ENCODE measurements at places on chromosomes 6 and 20.

DNA sequence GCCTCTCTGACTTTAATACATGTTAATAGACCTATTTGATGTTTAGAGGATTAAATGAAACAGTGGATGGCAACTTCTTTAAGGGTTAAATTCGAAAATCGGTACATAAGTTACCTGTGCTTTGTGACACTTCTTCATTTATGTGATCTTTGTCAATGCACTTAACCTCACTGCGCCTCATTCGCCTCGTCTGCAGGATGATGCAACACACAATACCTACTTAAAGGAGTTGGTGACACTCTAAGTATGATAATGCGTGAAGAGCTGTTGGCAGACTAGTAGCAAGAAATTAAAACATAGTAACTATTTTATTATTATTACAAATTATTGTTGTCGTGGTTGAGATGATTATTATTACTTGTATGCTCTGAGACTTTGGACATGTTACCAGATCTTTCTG is 92.8 kb downstream of the TSHZ2 start:
- no peak for DNase-seq

GRCh38 chr20:42721923-42722322 is 467.8 kb downstream of the PTPRT start:
- no peak for DNase-seq

- no peak for DNase-seq
These were observed at the start of gene HLA-DRA for GRCh38 chr6:32439602-32440214. HLA-DRA (plus strand) TSS chr6:32439887; CDS start chr6:32439951, 64 bp downstream.

DNA sequence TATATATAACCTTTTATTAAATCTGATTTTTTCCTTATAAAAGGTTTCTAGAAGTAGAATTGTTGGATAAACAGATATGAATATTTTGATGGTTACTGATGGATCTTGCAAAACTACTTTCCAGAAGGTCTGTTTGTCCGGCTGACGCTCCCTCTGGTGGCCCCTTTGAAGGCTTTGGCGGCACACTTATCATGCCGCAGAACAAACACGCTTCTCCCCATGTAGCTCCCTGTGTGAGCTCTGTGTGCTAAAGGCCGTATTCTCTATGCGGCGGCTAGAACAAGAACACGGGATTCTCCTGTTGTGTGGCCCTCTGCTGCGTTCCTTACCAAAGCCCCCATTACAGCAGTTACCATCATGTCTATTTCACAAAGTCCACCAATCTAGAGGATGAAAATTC is 30.0 kb downstream of the PPP1R3G start:
- DNase-seq = no peak

GRCh38 chr6:16562498-16562897 is 198.8 kb downstream of the ATXN1 start:
- DNase-seq = no peak

DNA sequence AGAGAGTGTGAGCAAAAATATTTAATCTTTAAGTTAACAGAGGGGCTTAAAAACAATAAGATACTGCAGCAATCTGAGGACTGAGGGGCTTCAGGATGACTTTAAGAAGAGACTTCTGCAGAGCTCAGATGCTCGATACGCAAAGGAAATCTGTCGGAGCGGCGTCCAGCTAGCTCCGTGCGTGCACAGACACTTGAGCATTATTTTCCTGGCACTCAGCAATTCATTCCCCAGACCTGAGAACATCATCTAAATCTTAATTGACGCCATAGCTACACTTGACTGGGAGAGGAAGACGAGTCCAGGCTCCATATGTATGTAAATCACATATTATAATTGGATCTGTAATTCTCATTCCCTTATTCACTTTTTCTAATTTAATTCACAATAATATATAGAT is 228.2 kb downstream of the SOD2 start:
- no peak for DNase-seq

DNA sequence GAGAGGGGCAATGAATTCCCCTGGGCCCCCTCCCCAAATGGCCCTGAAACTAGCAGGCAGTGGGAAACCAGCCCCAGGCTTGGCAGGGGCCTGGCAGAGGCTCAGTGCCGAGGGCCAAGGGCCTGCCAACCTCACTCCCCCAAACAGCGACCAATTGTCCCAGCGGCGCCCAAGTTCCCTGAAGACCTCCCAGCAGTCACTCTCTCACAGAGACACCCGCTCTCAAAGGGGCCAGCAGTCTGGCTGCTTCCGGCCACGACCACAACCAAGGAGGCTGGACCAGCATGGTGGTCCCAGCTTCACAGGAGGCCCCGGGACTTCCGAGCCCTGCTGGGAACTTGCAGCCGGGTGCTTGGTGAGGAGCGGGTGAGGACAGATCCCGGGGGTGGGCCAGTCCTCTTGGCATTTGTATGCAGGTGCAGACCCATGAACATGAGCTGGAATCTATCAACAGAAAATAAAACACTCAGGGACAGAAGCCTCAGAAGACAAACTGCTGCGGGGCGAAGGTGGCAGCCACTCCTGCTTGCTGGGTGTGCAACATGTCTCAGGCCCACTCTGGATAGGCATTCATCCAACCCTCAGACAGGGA is 17.5 kb upstream of the SIRPA start:
- no peak for DNase-seq

DNA sequence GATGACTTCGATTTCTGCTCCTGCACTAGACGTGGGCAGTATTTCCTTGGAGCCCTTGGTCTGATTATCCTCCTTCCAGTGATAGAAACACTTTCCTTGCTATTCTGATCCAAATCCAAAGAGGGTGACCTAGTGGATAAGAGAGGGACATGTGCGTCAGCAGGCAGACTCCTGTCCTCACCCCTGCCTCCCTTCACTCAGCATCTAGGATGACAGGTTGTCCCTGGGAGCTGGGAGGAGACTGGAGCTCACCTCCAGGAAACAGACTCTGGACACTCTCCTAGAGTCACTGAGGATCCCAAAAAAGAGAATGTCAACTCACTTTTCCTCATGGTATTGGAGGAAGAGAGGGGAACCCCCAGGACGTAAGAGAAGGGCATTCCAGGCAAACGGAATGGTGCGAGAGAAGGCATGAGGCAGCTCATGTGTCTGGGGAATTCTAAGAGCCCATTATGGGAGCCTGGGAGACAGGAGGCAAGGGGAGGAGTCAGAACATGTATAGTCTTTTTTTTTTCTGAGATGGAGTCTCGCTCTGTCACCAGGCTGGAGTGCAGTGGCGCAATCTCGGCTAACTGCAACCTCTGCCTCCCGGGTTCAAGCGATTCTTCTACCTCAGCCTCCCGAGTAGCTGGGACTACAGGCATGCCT is 2.2 kb downstream of the C20orf173 start:
- no peak for DNase-seq

DNA sequence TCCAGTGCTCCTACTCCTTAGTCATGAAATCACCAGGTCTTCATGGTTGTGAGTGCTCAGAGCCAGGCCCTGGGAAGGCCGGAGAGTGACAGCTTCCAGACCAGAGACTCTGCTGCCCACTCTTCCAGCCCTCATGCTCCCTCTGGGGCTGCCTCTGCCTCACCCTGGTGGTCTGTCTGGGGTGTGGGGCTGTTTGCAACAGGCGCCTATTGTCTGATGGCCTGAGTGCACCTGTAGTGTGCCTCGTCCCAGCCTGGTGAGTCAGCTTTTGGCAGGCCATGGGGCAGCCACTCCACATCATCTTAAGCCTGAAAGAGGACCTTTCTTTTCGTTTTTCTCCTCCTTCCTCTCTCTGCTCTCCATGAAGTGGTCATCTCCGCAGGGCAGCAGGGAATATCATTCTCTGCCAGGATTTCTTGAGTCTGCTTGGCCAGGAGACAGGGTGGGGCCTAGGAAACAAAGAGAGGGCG is 173.8 kb downstream of the VEGFA start:
- DNase-seq = no peak

- peak; percentile 76 for DNase-seq
These were observed at the start of gene TRIM27 for GRCh38 chr6:28923318-28924102. TRIM27 (minus strand) TSS chr6:28923985; CDS start chr6:28923632, 353 bp downstream.

GRCh38 chr6:139557547-139557946 is 183.1 kb upstream of the CITED2 start:
- no peak for DNase-seq

GRCh38 chr6:82467338-82467737 is 103.7 kb downstream of the TPBG start:
- DNase-seq = no peak

DNA sequence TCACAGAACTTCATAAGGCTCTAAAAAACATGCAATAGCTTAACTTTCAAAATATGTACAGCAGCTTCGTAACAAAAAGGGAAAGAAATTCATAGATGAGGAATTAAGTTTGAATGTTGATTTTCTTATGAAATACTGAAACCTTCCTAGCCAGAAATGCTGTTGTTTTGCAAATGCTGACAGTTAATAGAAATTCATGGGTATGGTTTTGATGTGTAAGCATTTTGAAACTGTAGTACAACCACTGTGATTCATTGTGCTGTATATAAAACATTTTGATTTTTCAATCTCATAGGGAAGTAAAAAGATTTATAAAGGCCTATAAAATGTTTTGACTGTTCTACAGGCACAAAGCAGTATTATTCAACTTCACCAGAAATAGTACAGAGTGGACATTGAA is 228.4 kb upstream of the EYS start:
- no peak for DNase-seq

- DNase-seq = no peak
These were observed 44.7 kb upstream of the ADIG start for GRCh38 chr20:38536310-38536709.

DNA sequence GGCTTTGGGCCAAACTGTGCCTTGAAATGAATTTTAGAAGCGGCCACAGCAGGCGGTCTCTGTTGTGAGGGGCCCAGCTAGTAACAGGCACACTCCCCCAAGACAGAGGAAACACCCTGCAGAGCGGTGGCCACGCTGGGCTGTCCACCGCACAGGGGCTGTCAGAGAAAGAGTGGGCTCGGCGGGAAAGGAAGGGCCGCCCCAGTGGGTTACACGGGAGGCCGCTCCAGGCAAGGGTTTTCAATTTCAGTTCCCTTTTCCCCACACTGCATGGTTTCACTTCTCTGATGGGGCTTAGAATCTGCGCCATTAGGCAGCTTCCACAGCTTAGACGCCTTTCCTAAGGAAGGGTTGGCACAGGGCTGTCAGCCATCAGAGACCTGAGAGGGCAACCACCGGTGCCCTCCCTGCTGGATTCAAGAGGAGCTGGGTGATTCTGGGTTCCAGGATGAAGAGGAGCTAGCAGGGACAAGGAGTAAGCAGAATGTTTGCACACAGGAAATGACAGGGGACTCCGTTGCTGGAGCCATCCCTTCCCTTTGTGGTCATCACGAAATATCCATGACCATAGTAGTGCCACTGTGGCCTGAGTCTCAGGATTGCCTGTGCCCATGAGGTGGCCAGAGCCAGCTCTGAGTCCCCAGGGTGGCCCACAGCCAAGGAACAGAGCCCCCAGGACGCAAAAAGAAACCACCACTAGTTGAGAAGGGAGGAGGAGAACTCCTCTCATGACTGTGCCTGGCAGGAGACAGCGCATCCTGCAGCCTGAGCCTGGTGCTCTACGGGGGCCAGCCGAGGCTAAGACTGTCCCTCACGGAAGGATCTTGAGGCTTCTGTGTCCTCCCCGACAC is 282.7 kb downstream of the NRN1 start:
- DNase-seq = no peak

DNA sequence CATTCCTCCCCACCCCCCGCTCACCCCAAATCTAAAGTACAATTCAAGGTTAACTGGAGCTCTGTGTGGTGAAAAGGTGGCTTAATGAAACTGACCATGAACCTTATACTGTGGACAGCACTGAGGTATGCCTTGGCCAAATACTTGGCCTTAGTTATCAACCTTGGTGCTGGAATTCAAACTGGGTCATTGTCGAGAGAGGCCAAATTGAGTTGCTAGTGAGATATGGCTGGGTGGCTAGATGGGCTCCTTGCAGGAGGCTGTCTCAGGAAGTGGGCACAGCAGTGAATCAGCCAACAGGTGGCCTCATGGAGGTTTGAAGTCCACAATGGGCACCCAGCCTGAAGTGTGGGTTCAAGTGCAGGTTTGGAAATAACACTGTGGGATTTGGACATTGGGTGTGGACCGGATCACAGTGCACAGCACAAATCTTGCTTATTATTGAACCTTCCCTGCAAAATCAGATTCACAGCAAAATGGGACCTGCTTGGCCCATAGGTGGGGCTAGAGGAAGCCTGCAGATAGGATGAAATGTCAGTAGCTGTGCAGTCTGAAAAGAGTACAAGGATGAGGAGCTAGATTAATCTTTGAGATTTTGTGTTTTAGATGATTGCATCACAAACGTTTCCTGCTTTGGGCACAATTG is 5.6 kb upstream of the BTBD3 start:
- no peak for DNase-seq

DNA sequence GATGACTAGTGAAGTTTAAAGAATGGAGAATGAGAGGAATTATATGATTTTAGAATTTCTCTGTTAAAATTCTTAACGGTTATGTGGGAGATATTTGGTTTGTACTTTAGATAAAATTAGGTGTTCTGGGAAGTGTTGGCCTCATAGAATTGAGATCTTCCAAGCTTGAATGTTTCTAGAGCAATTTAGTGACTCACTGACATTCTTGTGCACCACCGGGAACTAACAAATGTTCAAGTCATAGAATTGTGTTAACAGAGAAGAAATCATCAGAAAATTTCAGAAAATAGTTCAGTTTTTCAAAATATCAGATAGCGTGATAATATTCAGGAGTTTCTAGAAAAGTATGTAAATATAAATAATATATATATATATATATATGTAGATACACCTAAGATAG is 67.9 kb upstream of the BMP5 start:
- no peak for DNase-seq

- DNase-seq = no peak
These were observed 97.0 kb downstream of the SMAP1 start for GRCh38 chr6:70764706-70765105.

Measured in activated effector memory CD4-positive, alpha-beta T cell treated with Interleukin-2 at 50 U/mL for 16 hours (primary cell).